Chondrocyte (in vitro differentiated cells): ENCODE measurements at places on chromosomes 3 and 15. TPM values are rescaled to one million over a fixed set of nuclear protein-coding genes. Genes with fewer than 3 reads are reported as not detected.
A peak's percentile ranks its signal among the peaks of the same experiment; 100 is the strongest.

DNA sequence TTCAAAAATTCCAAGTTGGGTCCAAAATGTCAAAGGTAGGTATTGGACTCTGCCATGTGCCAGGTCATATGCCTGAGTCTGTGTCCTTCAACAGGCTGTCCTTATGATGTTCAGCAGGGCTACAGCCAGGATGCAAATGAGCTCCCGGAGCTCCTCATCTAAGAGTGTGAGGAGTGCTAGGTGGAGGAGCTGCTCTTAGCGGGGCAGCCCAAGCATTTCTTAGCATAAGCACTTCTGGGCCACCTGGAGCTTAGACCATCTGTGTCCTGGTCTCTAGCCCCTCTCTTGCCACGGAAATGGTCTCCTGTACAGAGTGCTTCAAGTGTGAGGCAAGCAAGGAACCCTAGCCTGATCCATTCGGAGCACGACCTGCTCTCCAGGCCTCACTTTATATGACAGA, 64.6 kb upstream of the PRR23C start:
- H3K27me3 ChIP-seq, result peaks cover 48% of the 10 kb centered on the region
- H3K4me3 ChIP-seq, result no peak overlapping the region
- H3K27ac ChIP-seq, result no peak overlapping the region
- H3K4me1 ChIP-seq, result no peaks in the 10 kb centered on the region
- no peaks in the 10 kb centered on the region for H3K36me3 ChIP-seq

The CLSTN2 gene
- total RNA-seq, result 63.7 to 92.7 TPM (median 65.0 TPM) in 3 replicates

The MRPL47 gene
- 30.6 to 34.0 TPM (median 32.5 TPM) in 3 replicates for total RNA-seq

The PLOD2 gene
- 208 to 249 TPM (median 212 TPM) in 3 replicates for total RNA-seq

The XXYLT1 gene
- 32.7 to 51.3 TPM (median 33.6 TPM) in 3 replicates for total RNA-seq

The PIF1 gene
- total RNA-seq, result 1.8 to 6.1 TPM (median 5.9 TPM) in 3 replicates

GRCh38 chr3:71887256-71887655, 102.3 kb upstream of the PROK2 start:
- no peak overlapping the region for H3K4me3 ChIP-seq
- no peak for DNase-seq
- no peak overlapping the region for H3K27ac ChIP-seq
- peaks cover 30% of the 10 kb centered on the region for H3K4me1 ChIP-seq
- H3K36me3 ChIP-seq, result no peaks in the 10 kb centered on the region

The RETNLB gene
- not detected in 3 replicates for total RNA-seq

- H3K27me3 ChIP-seq, result no peaks in the 10 kb centered on the region
- no peak overlapping the region for H3K4me3 ChIP-seq
Measured at GRCh38 chr15:68354268-68354667, 76.7 kb downstream of the FEM1B start.

DNA sequence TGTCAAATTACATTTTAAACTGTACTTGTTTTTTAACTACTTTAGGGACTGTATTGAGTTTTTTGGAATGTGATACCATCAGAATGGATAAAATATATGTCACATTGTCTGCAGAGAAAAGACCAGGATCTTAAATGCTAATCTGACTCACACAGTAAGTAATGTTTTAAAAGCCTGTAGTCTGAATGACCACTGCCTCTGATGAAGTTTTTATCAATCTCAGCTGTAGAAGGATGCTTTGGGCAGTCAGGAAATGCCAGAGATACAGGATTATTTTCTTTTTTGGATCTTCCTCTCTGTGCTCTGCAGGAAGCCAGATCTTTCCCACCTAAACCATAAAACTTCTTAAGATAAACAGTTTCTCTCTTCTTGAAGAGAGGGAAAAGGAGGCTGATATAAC, 73.1 kb upstream of the PRTG start:
- peaks cover 24% of the 10 kb centered on the region for H3K4me1 ChIP-seq
- peak overlapping the region; percentile 0 for H3K27ac ChIP-seq
- H3K36me3 ChIP-seq, result no peaks in the 10 kb centered on the region
- DNase-seq, result no peak

DNA sequence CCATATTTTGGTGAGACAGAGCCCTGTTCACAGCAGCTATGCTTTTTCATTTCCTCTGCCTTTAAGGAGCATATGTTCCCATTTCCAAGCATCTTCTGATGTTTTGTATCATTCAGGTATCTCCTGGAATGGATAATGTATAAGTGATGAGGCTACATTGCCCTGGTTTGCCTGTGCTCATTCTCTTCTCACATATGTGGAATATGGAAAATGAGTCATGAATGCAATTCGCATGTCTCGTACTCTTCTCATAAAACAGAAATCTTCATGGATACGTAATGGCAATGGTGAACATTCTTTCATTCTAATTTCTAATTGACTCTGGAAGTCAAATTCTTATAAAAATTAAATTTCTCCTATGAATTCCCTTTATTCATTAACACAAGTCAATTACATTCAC, 143.1 kb downstream of the CDIN1 start:
- DNase-seq, result no peak
- H3K4me1 ChIP-seq, result no peaks in the 10 kb centered on the region
- H3K27ac ChIP-seq, result no peak overlapping the region
- no peaks in the 10 kb centered on the region for H3K27me3 ChIP-seq
- peaks cover 2% of the 10 kb centered on the region for H3K36me3 ChIP-seq
- H3K4me3 ChIP-seq, result no peak overlapping the region

The PRKAR2A gene
- total RNA-seq, result 66.5 to 75.5 TPM (median 73.3 TPM) in 3 replicates

GRCh38 chr3:151008699-151009098, 36.2 kb upstream of the CLRN1 start:
- no peak for DNase-seq
- no peaks in the 10 kb centered on the region for H3K4me1 ChIP-seq
- H3K4me3 ChIP-seq, result no peak overlapping the region
- no peak overlapping the region for H3K27ac ChIP-seq
- H3K36me3 ChIP-seq, result no peaks in the 10 kb centered on the region

DNA sequence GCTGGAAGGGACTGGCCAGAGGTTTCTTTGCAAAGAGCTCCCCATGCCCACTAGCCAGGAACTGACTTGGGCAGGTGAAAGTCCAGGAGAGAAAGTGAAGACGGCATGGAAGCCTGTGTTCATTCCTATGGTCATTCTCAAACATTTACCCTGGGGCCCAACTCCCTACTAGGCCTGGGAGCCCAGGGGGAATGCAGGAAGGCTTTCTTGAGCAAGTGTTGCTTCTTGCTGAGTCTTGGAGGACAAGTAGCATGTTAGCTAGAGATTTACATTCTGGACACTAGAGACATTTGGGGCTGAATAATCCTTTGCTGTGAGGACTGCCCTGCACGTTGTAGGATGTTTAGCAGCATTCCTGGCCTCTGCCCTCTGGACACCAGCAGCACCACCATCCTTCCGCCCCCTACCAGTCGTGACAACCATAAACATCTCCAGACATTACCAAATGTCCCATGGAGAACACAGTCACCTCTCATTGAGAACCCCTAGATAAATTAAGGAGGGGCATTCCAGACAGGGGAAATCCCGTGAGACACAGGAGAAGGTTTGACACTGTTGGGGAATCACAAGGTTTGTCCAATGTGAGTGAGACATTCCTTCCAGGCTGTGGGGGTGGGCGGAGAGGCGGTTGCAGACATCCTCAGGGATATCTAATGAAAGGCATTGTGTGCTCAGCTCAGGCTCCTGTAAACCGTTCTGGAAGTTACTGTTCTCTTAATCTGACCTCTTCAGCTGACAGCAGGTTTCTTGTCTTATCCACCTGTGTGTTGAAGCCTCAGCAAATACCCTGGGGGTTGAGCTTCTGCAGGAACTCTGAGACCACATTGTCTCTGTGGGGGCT, 236.2 kb downstream of the TLE3 start:
- H3K36me3 ChIP-seq, result peaks cover 3% of the 10 kb centered on the region
- peak overlapping the region; percentile 64 for H3K27ac ChIP-seq
- no peaks in the 10 kb centered on the region for H3K27me3 ChIP-seq
- DNase-seq, result no peak

DNA sequence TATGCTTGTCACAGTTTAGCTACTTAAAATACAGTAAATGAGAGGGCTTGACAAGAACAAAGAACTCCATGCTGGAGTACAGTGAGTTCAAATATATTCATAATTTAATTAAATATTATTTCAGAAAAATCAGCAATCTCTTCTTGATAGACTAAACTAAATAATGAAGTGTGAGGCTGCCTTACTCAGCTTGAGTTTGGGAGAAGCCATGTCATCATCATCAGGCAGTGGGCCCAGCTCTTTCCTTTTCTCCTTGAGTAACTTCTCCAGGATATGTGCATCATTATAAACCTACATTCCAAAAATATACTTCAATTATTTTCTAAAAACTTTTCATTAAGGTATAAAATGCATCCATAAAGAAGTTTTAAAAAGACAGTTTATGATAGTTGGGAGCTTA, 70.5 kb downstream of the PBRM1 start:
- no peak overlapping the region for H3K27ac ChIP-seq
- no peak for DNase-seq
- no peaks in the 10 kb centered on the region for H3K27me3 ChIP-seq
- no peak overlapping the region for H3K4me3 ChIP-seq
- H3K4me1 ChIP-seq, result no peaks in the 10 kb centered on the region

DNA sequence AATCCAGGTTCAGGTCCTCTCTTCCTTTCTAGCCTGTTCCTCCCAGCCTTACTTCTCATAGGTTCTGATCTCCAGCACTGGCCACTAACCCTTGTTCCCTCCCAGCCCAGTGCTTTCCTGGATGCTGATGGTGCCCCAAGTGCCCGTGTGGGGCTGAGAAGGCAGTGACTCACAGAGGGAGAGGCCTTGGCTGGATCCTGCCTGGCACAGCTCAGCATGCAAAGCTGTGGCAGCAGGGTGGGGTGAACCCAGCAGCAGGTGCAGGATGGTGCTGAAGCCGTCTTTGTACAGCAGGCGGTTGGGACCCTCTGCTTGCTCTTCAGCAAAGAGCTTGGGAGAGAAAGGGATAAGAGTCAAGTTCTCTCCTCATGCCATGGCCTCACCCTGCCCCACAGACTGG, 7.6 kb downstream of the LPCAT4 start:
- H3K27ac ChIP-seq, result no peak overlapping the region
- peaks cover 23% of the 10 kb centered on the region for H3K36me3 ChIP-seq
- DNase-seq, result no peak
- H3K4me1 ChIP-seq, result peaks cover 7% of the 10 kb centered on the region
- no peaks in the 10 kb centered on the region for H3K27me3 ChIP-seq

The ATP1B3 gene
- 143 to 165 TPM (median 161 TPM) in 3 replicates for total RNA-seq

- no peak for DNase-seq
- no peak overlapping the region for H3K27ac ChIP-seq
- H3K36me3 ChIP-seq, result no peaks in the 10 kb centered on the region
- H3K4me1 ChIP-seq, result no peaks in the 10 kb centered on the region
- H3K27me3 ChIP-seq, result no peaks in the 10 kb centered on the region
Measured at GRCh38 chr15:99996660-99997059, 263.4 kb upstream of the LYSMD4 start.

DNA sequence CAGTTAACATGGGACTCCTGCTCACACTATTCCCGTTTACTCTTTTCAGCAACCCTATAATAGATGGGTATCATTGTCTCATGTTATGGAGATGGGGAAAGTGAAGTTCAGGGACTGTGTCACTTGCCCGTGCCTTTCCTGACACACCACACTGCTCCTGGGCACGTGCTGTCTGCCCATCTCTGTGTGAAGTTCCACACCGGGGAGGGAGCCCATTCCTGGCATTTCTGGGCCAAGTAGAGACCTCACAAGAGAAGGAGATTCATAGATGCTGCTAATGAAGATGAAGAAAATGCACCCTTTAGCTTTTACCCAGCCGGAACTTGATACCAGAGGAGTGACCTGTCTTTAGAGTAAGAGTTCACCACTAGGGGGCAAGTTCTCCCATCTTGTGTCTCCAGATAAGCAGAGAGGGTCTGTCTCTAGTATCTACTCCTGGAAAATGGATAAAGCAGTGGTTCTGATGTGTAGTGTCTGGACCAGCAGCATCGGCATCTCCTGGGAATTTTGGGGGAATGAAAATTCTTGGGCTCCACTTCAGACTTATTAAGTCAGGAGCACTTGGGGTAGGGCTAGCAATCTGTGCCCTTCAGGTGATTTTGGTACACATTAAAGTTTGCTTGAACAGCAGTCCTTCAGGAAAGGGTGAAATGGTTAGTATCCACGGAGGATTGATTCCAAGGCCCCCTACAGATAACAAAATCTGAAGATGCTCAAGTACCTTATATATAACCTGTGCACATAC, 2.0 kb upstream of the TOPBP1 start:
- no peak for DNase-seq
- H3K4me1 ChIP-seq, result peaks cover 38% of the 10 kb centered on the region
- no peak overlapping the region for H3K27ac ChIP-seq
- no peaks in the 10 kb centered on the region for H3K27me3 ChIP-seq

The DUOXA2 gene
- not detected in 3 replicates for total RNA-seq

The VGLL3 gene
- 170 to 405 TPM (median 177 TPM) in 3 replicates for total RNA-seq

DNA sequence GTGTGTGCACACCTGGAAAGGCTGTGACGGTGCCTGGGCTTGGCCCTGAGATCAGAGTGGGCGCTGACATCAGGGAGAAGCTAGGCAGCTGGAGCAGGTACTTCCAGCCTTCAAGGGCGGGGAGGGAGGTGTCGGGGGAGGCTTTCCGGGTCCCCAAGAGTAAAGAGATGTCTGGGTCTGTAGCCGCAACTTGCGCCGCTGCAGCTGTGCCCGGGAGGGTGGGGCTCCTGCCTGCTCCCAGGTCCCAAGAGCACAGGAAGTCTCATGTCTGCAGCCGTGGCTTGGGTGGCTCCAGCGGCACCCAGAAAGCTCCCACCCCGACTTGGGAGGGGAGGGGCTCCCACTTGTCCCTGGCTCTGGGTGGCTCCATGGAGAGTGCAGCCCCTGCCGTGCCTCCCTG, 103.2 kb upstream of the BNIP2 start:
- DNase-seq, result no peak
- peaks cover 28% of the 10 kb centered on the region for H3K27me3 ChIP-seq
- no peaks in the 10 kb centered on the region for H3K4me1 ChIP-seq
- H3K4me3 ChIP-seq, result no peak overlapping the region
- H3K27ac ChIP-seq, result no peak overlapping the region
- no peaks in the 10 kb centered on the region for H3K36me3 ChIP-seq

DNA sequence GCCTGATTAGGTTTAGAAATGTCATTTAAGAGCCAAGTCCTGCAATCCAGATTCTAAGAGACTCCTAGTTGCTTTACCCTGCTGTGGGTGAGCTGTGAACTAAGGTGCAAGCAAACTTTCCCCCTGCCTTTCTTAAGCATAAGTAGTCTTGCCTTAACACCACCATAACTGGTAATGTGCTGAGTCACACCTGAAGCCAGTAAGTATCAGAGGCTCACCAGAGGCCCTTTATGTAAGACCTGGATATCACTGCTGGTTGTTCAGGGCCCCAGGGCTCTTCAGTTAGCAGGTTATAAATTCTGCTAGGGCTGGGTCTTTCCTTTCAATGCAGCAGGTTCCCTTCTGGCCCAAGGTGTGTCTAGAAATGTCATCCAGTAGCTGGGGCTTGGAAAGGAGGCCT, 509.9 kb downstream of the VGLL3 start:
- no peaks in the 10 kb centered on the region for H3K27me3 ChIP-seq
- H3K4me3 ChIP-seq, result no peak overlapping the region
- DNase-seq, result no peak
- no peaks in the 10 kb centered on the region for H3K4me1 ChIP-seq
- no peak overlapping the region for H3K27ac ChIP-seq
- H3K36me3 ChIP-seq, result no peaks in the 10 kb centered on the region

DNA sequence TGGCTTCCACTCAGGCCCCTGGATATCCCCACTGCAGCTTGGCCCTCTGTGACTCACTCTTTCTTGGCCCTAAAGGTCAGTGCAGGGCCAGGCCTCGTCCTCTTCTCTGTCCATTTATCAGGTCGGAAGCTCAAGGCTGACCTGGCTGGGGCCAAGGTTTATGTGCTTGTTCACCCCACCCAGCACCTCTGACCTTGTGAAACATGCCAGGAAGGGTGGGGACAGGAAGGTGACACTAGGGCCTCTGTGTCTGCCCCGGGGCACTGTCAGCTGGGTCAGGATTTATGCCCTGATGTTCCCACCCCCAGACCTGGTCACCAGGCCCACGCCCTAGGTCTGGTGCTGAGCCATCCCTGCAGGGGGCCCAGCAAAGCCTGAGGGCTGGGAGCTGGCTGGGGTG, 103.8 kb downstream of the FBLN2 start:
- DNase-seq, result no peak
- no peak overlapping the region for H3K4me3 ChIP-seq
- H3K27me3 ChIP-seq, result peaks cover 6% of the 10 kb centered on the region

The STAC gene
- total RNA-seq, result 0.07 TPM in 1 of 3 replicates, not detected in the others

The GCSAM gene
- total RNA-seq, result not detected in 3 replicates
